ENCODE measurements at places on chromosomes 5 and 9. TPM values are rescaled to one million over a fixed set of nuclear protein-coding genes. Genes with fewer than 3 reads are reported as not detected.

Gene PAX5
- total RNA-seq: not detected

Gene IL5
- not detected for total RNA-seq

GRCh38 chr5:103228588-103228987 is 30.0 kb upstream of the MACIR start:
- H3K36me3 ChIP-seq: no peaks in the 10 kb centered on the region
- H3K27ac ChIP-seq: no peak overlapping the region
- no peak for DNase-seq
- H3K27me3 ChIP-seq: no peaks in the 10 kb centered on the region
- H3K4me3 ChIP-seq: no peak overlapping the region
- no peaks in the 10 kb centered on the region for H3K4me1 ChIP-seq

DNA sequence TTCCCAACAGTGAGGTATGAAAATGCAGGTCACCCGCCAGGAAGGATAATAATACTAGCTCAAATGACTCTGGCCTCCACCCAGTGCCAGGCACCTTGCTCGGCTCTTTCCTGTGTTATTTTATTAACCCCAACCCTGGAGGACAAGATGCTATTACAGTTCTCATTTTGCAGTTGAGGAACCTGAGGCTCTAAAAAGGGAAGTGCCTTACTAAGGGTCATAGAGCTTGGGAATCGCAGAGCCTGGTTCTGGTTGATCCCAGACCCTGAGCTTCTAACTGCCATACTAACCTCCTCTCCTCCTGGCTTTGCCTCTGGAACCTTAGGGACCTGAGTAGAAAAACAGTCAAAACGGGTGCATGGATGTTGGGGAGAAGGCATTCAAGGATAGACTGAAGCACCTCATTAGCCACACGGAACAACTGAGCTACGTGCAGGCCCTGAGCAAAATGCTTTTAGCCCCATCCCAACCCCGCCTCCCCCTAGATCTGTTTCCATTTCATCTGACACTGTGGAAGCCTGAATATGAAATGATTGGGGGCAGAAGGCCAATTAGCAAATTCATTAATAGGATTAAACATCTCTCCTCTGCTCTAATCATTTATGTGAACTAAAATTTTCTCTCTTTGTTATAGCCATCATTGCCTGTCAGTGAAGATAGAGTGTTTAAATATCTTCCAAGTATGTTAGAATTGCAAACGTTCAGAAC is 7.9 kb downstream of the KCNIP1 start:
- no peaks in the 10 kb centered on the region for H3K36me3 ChIP-seq
- no peak overlapping the region for H3K4me3 ChIP-seq
- H3K27me3 ChIP-seq: no peaks in the 10 kb centered on the region
- H3K27ac ChIP-seq: no peak overlapping the region
- H3K4me1 ChIP-seq: no peaks in the 10 kb centered on the region

GRCh38 chr5:113064806-113065205 is 88.2 kb downstream of the DCP2 start:
- no peaks in the 10 kb centered on the region for H3K27me3 ChIP-seq
- H3K27ac ChIP-seq: no peak overlapping the region
- no peak for DNase-seq
- no peak overlapping the region for H3K4me3 ChIP-seq

Gene MSH3
- 21.4 TPM for total RNA-seq

- no peaks in the 10 kb centered on the region for H3K27me3 ChIP-seq
- H3K4me3 ChIP-seq: no peak overlapping the region
- no peak for DNase-seq
- no peaks in the 10 kb centered on the region for H3K4me1 ChIP-seq
Observed at GRCh38 chr9:6488395-6488794, 75.4 kb downstream of the UHRF2 start.
